ENCODE measurements at places on chromosomes 6 and 20. TPM values are rescaled to one million over a fixed set of nuclear protein-coding genes. Genes with fewer than 3 reads are reported as not detected.
A peak's percentile ranks its signal among the peaks of the same experiment; 100 is the strongest.

GRCh38 chr6:120354452-120355098 lies 979.7 kb downstream of the TBC1D32 start:
- no peak overlapping the region for H3K4me3 ChIP-seq
- H3K27me3 ChIP-seq: no peaks in the 10 kb centered on the region
- no peak for DNase-seq
- no peaks in the 10 kb centered on the region for H3K4me1 ChIP-seq
- H3K27ac ChIP-seq: no peak overlapping the region

GRCh38 chr6:42783876-42784642 lies 2.2 kb downstream of the BICRAL start:
- H3K27me3 ChIP-seq: no peaks in the 10 kb centered on the region
- peaks cover 12% of the 10 kb centered on the region for H3K4me1 ChIP-seq
- no peak for DNase-seq
- no peaks in the 10 kb centered on the region for H3K36me3 ChIP-seq
- H3K4me3 ChIP-seq: peak overlapping the region; percentile 67

DNA sequence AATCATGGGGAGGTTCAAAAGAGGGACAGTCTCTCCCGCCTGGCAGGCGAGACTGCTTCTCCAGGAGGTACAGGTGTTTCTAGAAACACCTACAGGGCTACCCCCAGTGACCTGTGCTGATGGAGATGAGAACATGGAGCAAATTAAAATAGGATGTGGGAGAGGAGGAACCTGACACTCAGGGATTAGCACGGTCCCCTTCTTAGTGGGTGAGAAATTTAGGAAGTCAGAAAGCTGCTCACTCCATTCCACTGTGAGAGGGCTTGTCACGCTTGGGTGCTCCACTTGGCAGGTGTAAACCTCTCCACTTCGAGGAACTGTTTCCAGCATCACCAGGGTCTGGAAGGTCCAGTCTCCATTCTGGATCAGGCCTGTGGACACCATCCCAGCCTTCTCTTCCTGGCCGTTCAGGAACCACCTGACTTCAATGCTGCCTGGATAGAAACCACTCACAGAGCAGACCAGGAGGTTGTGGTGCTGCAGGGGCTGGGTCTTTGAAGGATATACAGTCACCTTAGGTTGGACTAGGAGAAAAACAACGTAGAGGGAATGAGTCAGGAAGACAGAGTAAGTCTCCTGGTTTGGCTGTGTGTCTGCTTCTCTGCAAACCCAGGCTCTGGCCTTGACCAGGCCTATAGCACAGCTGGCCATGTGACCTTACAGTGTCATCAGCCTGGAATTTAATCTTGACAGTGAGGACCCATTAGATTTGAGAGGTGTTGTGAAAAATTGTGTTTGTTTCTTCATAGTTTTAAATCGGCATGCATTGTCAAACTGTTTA lies 8.1 kb downstream of the HLA-DRB1 start:
- H3K27ac ChIP-seq: no peak overlapping the region
- no peaks in the 10 kb centered on the region for H3K4me1 ChIP-seq
- H3K27me3 ChIP-seq: no peaks in the 10 kb centered on the region
- H3K36me3 ChIP-seq: no peaks in the 10 kb centered on the region
- no peak for DNase-seq

DNA sequence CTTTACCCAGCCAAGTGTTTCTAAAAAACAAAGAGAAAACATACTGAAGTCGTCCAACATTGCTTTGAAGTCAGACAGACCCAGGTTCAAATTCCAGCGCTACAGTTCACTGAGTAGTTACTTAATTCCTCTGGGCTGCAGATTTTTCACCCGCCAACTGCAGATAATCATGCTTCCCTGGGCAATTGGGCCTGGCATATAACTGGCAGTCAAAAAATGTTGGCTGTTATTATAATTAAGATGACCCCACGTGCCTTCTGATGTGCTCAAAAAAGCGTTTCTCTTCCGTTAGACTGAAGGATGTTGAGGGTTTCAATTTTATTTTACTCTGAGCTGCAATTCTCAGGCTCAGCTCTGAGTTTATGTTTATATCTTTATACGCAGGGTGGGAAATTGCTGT lies 156.1 kb upstream of the CITED2 start:
- peaks cover 10% of the 10 kb centered on the region for H3K4me1 ChIP-seq
- no peak overlapping the region for H3K4me3 ChIP-seq
- no peak for DNase-seq
- H3K27me3 ChIP-seq: no peaks in the 10 kb centered on the region
- no peak overlapping the region for H3K27ac ChIP-seq

DNA sequence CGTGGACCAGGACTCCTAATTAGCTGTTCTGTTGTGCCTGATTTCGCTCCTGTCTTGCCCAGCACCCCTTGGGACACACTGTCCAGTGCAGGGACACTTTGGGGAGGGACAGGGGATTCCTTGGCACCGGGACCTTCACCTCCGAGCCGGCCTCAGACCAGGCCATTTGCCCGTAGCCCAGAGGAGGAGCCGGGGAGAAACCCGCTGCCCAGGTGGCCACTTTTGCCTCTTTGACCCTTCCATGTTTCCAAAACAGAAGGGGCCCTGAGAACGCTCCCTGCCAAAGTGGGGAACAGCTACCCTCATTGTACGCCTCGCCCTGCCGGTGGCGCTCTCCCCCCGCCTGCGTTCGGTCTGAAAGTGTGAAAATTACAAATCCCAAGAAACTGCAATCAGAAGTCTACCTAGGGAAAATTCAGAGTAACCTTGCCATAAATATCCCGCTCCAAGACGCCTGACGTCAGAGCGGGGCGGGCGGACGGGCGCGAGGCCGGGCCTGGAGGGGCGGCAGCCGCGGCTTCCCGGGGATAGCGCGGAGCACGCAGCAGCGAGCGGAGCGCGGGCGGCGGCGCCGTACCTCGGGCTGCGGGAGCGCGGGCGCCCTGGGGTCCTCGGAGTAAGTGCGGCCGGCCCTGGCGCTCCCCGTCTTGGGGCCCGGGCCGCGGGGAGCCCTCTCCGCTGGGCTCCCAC lies at the start of gene DAAM2:
Gene DAAM2 (plus strand): TSS at position 527 of the 690 bp plus-strand sequence. CDS start 63,927 bp downstream, outside the sequence.
- H3K4me3 ChIP-seq: peak within 1 kb of the TSS; percentile 64
- DNase-seq: peak; percentile 76
- H3K4me1 ChIP-seq: peaks cover 10% of the 10 kb centered on the region
- no peaks in the 10 kb centered on the region for H3K36me3 ChIP-seq
- H3K27me3 ChIP-seq: no peaks in the 10 kb centered on the region

- H3K27me3 ChIP-seq: no peaks in the 10 kb centered on the region
- H3K4me1 ChIP-seq: no peaks in the 10 kb centered on the region
- H3K4me3 ChIP-seq: no peak overlapping the region
- no peak overlapping the region for H3K27ac ChIP-seq
Measured at GRCh38 chr6:87705070-87705691, 3.1 kb upstream of the AKIRIN2 start.

GRCh38 chr6:144148886-144149285 lies 1.4 kb upstream of the STX11 start:
- H3K27ac ChIP-seq: no peak overlapping the region
- H3K36me3 ChIP-seq: no peaks in the 10 kb centered on the region
- DNase-seq: no peak
- H3K4me1 ChIP-seq: peaks cover 10% of the 10 kb centered on the region
- no peak overlapping the region for H3K4me3 ChIP-seq

PPIL4 gene
- total RNA-seq: 50.6 TPM

DPPA5 gene
- total RNA-seq: not detected

SAMD3 gene
- total RNA-seq: 7.4 TPM
